Smooth muscle cell of the brain vasculature (primary cell): ENCODE measurements at places on chromosomes 6 and 20.

DNA sequence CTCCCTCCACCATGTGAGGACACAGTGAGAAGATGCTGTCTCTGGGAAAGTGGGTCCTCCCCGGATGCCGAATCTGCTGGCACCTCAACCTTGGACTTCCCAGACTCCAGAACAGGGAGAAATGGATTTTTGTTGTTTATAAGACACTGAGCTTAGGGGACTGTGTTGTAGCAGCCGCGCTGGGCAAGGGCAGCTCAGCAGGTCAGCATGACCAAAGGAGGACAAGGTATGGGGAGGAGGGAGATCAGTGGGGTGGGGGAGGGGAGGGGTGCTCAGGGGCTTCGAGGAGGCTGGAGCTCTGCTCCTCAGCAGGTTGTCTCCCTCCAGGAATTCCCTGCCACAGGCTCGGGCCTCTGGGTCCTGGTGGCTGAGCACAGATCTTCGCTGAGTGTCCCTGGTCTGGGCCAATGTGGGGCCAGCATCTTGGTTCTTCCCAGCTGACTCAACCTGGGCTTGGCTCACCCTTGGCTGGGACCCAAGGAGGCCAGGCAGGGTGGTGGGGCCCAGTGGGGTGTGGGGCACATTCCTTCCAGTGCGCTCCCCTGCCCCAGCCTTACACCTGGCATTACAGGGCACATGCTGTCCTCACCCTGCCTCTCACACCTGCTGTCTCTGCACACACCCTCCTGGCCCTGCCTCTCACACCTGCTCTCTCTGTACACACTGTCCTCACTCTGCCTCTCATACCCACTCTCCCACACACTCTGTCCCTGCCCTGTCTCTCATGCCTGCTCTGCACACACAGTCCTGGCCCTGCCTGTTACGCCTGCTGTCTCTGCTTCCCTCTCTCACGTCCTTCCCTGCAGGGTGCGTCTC lies 107.3 kb downstream of the SYCP2 start:
- no peak for DNase-seq

GRCh38 chr20:62111148-62111547 lies 11.1 kb upstream of the LSM14B start:
- no peak for DNase-seq

GRCh38 chr6:135475292-135475886 lies 22.2 kb downstream of the AHI1 start:
- no peak for DNase-seq

- no peak for DNase-seq
These were observed 993.0 kb downstream of the EYS start for GRCh38 chr6:64714073-64714472.

DNA sequence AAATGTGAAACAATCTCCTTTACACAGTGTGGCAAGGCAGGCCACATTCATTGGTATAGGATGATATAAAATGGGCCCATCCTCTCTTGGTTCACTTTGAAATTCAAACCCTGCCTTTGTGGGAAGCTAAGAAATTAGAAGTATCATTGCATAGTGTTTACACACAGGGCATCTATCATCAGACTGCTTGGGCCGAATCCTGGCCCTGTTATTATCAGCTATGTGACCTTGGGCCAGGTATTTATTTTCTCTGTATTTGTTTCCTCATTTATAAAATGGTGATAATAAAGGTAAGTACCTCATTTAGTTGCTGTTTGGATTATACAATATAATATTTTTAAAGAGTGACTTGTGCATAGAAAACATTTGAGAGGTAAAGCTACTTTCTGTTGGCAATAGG lies 45.5 kb downstream of the PTPRK start:
- DNase-seq: no peak

GRCh38 chr20:1764136-1765033 lies 106.8 kb upstream of the SIRPG start:
- DNase-seq: peak; percentile 47

DNA sequence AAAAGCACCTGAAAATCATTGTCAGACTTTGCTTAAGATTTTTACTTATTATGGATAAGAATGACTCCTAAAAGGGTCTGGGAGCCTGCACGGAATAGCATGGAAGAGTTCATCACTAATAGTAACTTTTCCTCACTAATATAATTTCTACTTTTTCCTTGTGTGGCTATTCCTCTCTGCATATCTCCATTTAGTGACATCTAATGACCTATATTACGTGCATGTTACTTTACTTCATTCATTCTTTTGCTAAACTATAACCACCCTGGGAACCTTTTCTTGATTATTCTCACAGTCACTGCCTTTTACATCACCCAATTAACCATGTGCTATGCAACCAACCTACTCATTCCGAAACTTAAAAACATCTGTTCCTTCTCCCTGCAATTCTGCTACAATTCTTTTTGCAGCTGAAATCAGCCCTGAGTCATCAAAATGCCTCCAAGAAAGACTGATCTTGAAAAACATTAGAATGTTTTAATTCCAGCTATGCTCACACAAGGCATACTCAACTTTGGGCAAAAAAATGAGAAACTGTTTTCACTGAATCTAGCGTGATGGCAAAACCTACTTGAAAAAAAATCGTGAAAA lies 313.3 kb downstream of the RNGTT start:
- peak; percentile 29 for DNase-seq

DNA sequence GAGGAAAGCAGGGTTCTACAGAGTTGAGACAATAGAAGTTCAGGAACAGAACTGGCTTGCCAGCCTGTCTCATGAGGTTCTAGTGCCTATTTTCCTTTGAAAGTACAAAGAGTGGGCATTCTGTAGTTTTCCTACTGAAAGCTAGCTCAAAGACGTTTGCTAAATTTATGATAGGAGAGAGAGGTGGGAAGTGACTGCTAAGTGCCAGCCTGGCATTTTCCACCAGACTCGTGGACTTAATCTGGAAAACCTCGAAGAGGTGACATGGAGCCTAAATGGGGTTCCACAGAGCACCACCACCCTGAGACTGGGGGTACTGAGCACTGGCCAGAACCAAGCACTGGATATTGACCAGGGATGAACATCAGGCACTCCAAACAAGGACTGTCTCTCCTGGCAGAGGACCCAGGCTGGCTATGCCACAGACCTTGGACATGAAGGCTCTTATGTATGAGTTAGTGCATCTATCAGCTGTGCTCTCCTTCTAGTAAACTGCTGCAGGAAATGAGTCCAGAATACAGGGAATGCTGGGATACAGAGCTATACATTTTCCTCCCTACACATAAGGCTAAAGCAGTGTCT lies 7.1 kb downstream of the PEX6 start:
- no peak for DNase-seq

- no peak for DNase-seq
These were observed 3.3 kb downstream of the CAPN11 start for GRCh38 chr6:44161997-44162338.

DNA sequence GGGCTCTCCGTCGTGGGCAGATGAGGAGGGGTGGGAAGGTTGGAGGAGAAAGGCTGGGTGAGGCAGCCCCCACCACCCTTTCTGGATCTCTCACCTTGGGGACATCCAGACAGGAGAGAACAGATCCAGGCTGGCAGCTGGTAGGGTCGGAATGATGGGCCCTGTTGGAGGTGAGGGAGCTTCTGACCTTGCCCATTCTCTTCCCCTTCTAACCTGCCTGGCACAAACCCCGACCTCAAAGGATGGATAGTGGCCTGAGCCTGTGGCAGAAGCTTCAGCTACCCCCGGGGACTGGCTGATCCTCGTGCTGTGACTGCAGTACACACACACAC lies 6.0 kb upstream of the NPBWR2 start:
- DNase-seq: no peak

- DNase-seq: no peak
These were observed 586.7 kb upstream of the CITED2 start for GRCh38 chr6:139961190-139961589.

DNA sequence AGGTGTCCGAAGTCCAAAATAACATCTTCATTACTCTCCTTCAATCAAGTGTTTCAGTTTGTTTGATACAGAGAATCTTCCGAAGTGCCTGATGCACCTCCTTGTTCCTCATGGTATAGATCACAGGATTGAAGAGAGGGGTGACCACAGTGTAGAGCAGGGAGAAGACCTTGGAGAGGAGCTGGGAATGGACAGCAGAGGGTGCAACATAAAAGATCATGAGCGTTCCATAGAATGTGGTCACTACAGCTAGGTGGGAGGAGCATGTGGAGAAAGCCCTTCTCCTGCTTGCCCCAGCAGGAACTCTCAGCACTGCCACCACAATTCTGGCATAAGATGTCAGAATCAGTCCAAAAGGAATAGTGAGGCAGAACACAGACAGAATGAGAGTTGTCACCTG lies 11.9 kb downstream of the OR12D1 start:
- no peak for DNase-seq

GRCh38 chr6:116106146-116106545 lies 5.5 kb downstream of the NT5DC1 start:
- no peak for DNase-seq

DNA sequence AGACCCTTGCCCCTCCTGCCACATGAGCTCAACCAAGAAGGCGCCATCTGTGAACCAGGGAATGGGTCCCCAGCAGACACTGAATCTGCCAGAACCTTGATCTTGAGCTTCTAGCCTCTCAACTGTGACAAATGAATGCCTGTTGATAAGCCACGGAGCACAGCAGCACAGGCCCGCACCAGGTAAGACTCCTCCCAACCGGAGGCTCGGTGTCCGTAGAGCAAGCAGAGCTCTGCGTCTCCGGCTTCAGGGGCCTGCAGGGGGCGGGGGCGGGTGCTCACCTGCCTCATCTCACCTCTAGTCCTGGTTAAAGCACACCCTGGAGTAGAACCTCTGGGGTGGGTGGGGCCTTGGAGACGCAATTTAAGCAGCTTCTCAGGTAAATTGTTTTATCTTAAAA lies 122.7 kb downstream of the SMOC2 start:
- DNase-seq: no peak

DNA sequence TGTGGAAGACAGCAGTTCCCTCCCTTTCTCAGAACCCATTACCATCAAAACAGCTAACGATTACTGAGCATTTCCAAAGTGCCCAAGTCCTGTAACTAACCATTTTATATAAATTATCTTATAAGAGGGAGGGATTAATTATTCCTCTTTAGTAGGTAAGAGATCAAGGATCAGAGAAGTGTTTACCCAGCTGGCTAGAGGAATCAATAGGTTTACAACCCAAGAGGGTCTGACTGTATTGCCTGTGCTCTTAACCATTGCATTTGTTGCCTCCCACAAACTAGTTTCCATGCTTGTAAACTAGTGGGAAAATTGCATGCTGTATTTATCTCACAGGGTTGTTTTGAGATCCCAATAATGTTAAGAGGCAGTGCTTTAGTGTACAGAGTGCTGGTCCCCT lies 3.7 kb upstream of the DBNDD2 start:
- no peak for DNase-seq

- no peak for DNase-seq
These were observed 8.8 kb downstream of the C20orf202 start for GRCh38 chr20:1212023-1212422.

GRCh38 chr6:148388521-148388920 lies 45.9 kb downstream of the SASH1 start:
- no peak for DNase-seq

DNA sequence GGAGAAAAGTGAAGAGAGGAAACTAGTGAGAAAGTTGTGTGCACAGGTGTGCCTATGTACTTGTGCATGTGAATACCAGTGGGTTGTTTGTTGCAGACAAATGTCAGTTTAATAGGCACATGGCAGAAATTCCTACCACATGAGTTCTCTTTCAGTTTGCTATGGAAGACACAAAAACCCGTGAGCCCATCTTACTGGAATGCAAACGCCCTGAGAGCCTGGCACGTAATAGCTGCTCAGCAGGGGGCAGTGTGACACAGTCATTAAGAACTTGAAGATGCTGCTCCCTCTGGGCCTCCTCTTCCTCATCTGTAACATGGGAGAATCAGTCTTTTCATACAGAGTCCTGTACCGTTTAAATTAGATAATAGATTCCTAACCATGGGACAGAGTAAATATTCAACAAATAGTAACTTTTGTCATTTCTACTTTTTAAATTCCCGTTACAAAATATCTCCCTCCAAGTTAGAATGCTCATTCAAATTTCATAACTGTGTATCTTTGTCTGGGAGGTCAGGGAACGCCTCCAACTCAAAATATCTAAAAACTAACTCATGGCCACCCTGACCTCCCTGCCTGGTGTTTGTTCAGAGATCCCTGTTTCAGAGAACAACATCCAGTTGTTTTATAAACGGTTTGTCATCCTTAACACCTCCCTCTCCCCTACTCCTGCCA lies 802.9 kb downstream of the MAFB start:
- DNase-seq: peak; percentile 72

DNA sequence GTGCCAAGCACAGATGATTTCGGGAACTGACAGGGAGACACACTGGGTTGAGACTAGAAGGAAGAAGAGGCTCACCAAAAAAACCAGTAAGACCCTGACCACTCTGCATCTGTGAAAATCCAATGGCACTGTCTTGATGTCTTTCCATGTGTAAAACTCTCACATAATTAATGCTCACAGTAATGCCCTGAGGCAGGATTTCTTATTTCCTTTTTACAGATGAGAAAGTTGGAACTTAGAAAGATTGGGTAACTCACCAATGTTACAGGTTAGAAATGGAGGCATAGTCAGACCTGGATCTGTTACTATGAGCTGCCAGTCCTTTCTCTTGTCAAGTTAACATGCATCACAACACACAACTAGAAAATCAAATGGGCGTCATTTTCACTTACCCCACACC lies 151.0 kb upstream of the MCHR2 start:
- no peak for DNase-seq

DNA sequence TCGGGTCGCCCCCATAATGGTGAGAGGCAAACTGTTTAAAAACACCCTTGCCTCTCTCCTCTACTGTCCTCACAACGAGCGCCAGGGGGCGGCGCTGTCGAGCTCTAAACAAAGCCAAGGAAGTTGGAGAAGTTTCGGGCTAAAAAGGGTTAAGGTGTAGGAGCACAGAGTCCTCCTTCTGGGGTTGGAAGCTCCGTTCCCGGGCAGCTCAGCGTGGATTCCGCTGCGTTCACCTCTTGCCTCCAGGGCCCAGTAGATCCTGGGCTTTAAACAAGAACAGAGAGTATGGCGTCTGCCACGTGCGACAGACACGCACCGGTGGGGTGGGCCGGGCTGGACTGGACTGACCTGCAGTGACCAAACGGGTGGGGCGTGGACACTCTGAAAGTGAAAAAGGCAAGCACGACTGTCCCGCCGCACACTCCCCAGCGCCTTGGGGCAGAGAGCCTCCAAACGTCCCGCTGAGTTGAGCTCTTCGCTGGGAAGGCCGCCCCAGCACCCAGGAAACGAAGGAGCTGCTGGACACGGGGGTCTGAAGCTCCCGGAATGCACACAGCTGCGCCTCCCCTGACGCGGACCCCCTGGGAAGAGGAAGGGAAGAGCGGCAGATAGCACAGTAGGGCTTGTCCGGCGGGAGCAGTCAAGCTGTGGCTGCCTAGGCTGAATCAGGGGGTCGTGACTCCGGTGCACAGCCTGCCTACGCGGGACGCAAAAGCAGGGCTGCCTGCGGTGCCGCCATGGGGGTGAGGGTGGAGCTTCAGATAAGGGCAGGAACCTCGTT lies 1.6 kb upstream of the THBD start:
- peak; percentile 84 for DNase-seq

- no peak for DNase-seq
These were observed 99.4 kb downstream of the YTHDF1 start for GRCh38 chr20:63116412-63117106.

- DNase-seq: no peak
These were observed 336.4 kb downstream of the CDH26 start for GRCh38 chr20:60294632-60295031.

- DNase-seq: peak; percentile 13
These were observed 44.4 kb downstream of the CDS2 start for GRCh38 chr20:5171064-5171789.

- DNase-seq: no peak
These were observed 25.2 kb downstream of the TGM3 start for GRCh38 chr20:2320813-2321658.
